ENCODE measurements at places on chromosomes 1 and 21.

GRCh38 chr1:109282497-109282951 lies 421 bp downstream of the PSRC1 start:
- no peak for DNase-seq

DNA sequence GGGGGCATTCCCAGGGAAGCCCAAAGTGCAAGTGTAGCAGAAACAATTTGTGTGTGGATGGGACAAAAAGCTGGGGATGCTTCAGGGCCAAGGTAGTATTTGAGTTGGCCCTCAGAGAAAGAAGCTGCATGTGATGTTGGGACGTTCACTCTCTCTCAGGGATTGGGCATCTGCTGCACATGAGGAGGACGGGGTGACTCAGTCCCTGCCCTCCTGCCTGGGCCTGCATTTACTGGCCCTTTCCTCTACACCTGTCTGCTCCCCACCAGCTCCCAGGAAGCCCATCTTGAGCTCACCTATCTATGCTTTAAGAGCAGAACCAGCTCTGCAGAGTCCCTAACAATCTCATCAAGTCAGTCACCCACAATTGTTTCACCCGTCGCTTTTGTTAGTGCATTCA lies 23.5 kb upstream of the MPZL1 start:
- DNase-seq = no peak

DNA sequence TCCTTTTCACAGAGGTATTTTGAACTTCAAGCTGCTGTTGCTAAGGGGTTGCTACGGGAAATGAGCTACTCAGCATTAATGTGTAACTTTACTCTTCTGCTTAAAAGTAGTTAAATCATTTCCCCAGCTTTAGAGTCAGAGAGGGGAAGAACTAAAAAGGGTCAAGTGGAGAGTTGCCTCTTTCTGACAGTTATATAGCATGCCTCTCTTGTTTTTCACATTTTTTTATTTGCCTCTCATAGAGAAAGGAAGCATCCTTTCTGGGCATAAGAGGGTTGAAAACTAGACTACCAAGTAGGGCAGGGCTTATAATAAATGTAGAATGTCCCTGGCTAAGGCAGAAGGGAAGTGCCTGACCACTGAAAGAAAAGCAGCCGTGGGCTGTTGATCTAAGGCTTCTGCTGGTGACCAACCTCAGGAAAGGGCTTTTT lies 10.1 kb upstream of the ELAVL4 start:
- DNase-seq = no peak

- DNase-seq = no peak
Observed at GRCh38 chr1:220750131-220750515, 2.0 kb downstream of the MTARC2 start.

DNA sequence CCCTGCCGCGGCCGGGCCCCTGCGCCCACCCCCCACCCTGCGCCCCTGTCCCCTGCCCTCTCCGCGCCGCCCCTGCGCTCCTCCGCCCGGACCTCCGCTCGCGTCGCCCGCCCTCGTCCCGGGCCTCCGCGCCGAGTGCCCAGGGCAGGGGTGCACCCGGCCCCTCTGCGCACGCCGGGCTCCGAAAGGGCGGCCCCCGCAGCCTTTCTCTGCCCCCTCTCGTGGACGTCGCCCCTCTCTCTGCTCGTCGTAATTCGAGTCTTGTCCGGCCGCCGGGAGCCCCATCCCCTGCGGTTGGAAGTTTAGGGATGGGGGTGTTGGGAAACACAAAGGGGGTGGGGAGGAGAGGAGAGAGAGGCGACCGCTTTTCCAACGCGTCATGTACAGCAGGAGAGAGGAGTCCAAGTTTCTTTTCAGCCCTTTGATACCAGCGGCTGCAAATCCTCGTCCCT lies 407 bp downstream of the GALNT2 start:
- DNase-seq = peak; percentile 39

DNA sequence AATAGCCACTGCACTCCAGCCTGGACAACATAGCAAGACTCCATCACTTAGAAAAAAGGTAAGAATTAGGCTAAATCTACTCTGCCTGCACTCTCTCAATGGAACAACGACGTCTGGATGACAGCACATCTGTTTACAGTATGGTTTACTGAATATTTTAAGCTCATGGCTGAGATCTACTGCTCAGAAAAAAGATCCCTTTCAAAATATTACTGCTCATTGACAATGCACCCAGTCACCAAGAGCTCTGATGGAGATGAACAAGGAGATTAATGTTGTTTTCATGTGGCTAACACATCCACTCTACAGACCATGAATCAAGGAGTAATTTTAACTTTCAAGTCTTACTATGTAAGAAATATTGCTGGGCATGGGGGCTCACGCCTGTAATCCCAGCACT lies 58.0 kb downstream of the SLC27A3 start:
- no peak for DNase-seq

DNA sequence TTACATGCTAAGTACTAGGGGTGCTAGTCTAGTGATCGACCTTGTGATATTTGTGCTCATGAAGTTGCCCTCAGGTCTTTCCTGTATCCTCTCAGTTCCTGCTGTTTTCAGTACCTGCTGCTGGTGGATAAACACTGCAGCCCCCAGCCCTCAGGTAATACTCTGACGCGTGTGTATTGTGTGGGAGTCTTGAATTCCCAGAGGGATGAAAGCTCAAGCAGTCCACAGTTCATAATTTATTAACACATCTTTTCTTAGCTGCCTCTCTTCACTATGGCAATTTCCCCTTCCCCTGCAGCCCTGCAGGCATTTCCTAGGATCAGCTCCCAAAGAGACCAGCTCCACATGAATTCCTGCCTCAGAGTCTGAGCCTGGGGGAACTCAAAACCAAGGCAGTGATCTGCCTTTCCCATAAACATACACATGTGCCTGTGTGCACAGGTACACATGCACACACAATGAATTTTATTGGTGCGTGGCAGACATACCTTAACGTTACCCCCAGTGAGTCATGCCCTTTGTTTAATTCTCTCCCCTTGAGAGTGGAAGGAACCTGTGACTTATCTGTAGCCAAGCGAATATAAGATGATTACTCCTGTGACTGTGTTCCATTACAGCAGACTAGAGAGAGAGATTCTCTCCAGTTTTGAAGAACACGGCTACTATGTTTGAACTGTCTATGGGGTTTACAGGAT lies 14.1 kb upstream of the HMGCS2 start:
- no peak for DNase-seq

- DNase-seq = no peak
Observed at GRCh38 chr1:74766579-74766978, 33.6 kb downstream of the TYW3 start.

- no peak for DNase-seq
Observed at GRCh38 chr1:241842565-241842964, 5.4 kb upstream of the EXO1 start.

All from progenitor cell of endocrine pancreas (in vitro differentiated cells).